ENCODE measurements at places on chromosomes 6 and 20.
A peak's percentile ranks its signal among the peaks of the same experiment; 100 is the strongest.

DNA sequence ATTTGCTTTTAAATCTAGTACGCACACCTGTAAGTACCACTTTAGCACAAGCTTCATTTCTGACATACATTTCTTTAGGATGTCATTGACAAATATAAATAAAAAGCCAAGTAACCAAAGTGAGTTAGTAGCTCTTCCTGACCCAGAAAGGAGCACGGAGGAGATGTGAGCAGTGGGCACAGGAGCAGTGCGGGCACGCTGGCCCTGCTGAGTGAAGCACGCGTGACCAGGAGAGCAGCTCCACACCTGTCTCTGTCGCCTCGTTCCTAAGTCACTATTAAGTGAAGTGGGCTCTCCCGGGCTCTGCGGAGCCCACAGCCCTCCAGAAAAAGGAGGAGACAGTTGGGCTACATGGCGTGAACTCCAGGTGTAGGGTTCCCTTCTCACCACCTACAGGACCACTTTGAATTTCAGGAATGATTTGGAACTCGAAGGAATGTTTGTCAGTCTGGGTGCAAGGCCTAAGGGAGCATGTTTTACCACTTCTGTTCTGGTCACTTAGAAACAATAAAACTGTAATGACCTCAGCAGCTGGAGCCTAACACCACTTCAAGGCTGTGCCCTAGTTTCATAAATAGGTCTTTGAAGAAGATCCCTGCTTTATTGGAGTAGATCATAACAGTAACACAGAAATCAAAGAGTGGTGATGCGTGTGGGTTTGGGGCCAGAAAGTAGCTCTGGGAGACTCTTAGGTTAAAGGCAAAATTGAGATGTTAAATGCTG lies 95.9 kb downstream of the FAM120B start:
- DNase-seq, result no peak

DNA sequence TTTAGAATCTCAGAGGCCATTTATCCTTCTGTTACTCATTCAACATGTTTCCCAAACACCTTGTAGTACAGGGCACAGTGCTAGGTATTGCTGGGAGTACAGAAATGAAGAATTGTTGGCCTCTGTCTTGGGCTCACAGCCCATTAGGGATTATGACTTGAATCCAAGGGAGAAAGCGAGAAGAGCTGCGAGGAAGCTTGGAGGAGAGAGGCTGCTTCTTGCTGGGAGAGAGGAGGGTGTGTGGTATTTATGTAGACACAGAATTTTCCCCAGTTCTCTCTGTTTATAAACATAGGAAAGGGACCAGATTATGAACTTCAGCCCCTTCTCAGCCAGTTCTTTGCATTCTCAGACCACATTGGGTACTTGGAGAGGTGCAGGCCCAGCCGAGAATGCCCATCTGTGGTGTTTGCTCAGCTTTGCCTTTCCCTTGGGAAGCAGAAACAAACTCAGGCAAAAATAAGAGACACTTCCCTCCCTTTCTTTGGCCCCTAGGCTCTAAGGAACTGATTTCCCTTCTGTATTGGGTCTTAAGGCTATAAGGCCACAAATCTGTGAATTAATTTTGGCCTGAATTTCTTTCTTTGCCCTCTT lies 17.9 kb downstream of the CHMP4B start:
- DNase-seq, result no peak

- no peak for DNase-seq
Measured at GRCh38 chr6:2632976-2633584, 117.6 kb downstream of the MYLK4 start.

DNA sequence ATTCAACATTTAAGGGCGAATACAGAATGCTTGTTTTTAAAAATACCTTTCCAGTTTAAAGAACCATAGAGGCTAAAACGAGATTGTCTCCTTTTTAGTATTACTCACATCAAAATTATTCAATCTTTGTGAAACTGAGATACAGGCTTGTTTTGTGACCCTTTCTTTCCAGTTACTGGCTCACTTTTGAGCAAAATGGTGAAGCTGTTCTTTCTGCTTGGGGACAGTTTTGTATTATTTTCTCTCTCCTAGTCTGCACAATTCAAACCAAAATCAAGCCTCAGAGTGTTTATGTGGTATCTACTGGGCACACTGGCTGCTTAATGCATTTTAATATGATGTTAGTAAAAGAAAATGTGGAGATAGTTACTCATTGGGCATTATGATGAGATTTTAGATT lies 36.5 kb downstream of the HIVEP1 start:
- DNase-seq, result no peak

GRCh38 chr20:52313341-52313963 lies 121.9 kb upstream of the ZFP64 start:
- DNase-seq, result no peak

GRCh38 chr6:21616005-21616404 lies 22.5 kb downstream of the SOX4 start:
- no peak for DNase-seq

GRCh38 chr6:128071212-128071611 lies 170.4 kb upstream of the THEMIS start:
- DNase-seq, result no peak

- no peak for DNase-seq
Measured at GRCh38 chr20:43923322-43923721, 8.7 kb downstream of the TOX2 start.

DNA sequence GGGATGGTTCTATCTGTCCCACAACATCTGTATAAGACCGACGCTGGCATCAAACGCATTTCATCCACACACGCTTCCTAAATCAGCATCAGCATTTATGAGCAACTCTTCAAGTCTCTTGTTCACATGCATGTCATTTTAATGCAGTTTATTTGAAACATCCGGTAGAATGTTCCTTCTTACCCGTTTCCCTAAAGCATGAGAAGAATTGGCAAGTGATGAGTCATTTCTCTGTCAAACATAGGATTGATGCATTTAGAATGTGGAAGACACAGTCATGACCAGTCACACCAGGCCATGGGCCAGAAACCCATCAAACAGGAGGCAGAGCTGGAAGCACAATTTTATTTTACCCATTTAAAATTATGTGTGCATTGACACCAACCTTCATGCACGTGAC lies 122.8 kb downstream of the UST start:
- no peak for DNase-seq

DNA sequence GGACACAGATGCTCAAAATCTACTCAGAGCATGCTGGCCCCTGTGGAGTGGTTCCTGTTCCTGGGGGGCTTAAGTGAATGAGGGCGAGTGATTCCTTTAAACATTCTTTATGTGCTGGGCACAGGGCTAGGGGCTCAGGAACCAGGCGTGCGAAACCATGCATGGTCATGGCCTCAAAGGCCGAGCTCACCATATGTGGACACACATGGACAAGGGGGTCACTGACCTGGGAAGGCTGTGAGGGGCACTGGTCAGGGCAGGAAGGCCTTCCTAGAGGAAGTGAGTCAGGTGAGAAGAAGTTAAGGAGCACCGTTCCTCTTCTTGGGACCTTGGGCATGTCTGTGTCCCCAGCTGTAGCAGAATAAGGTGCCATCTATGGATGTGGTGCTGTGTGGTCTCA lies 74.6 kb upstream of the BHLHE23 start:
- no peak for DNase-seq

DNA sequence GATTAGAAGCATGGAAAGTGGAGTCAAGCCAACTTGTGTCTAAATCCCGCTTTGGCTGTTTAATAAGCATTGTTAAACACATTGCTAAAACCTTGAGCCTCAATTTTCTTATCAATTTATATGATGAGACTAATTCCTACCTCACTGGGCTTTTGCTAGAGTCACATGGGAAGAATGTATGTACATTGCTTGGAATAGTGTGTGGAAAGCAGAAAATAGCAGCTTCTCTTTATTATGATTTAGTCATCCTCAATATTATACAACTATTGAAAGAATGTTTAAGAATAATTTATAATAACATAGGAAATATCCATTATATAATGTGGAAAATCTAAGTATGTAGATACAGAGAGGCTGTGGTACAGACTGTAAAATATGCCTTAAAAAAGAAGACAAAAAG lies 313.0 kb upstream of the CDYL start:
- DNase-seq, result no peak

DNA sequence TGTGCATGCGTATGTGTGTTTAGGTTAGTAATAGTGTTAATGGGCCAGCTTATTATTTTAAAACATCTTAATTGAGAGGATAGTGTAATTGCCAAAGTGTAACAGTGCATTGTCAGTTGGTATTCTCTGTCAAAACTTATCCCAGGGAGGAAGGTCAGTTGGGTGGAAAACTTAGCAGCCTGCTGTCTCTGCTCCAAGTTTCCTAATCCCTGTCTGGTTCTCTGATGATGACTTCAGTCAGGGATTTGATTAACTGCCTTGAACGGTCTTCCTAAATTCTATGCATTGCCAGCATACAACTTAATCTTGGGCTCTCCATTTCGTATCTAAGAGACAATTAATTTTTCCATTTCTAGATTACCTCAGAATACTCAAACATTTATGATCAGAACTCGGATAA lies 51.1 kb downstream of the L3MBTL3 start:
- DNase-seq, result no peak

DNA sequence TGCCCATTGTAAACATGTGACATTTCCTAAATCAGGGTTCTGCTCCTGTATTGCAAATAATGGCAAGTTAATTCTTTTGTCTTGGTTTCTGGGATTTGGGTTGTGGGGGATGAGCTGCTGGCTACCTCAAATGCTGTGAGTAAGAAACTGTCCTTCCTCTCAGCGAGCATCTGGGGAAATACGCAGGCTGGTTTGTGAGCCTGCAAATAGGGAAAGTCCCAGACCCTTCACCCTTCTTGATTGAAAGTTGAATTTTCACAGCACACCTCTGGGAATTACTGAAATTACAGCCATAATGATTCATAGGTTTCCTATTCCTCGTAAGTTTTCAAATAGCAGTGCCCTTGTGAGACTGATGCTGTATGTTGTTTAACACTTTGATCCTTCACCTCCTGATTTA lies 138.1 kb downstream of the TBXT start:
- DNase-seq, result no peak

DNA sequence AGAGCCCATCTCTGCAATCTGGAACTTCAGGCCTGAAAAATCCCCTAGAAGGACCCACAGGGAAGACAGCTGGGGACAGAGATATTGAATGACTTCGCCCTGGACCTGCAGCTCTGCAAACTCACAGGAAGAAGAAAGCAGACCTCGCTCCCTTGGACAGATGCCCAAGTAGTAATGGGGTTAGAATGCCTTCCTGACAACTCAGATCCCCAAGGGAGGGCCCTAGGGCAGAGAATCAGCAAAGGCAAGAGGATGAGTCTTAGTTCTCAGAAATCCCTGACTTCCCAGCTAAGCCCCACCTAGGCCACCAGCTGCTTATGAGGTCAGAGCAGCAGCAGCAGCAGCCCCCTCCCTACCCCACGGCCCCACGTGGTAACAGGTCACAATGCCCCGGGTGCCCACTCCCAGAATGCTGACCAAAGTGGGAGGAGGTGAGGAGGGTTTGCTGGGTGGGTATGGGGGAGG lies at the start of gene C20orf141:
Gene C20orf141, plus strand, starts transcription at position 401 of the 465 bp plus-strand sequence. CDS start 198 bp downstream, outside the sequence.
- no peak for DNase-seq

GRCh38 chr6:13680448-13680968 lies 31.1 kb downstream of the RANBP9 start:
- no peak for DNase-seq

DNA sequence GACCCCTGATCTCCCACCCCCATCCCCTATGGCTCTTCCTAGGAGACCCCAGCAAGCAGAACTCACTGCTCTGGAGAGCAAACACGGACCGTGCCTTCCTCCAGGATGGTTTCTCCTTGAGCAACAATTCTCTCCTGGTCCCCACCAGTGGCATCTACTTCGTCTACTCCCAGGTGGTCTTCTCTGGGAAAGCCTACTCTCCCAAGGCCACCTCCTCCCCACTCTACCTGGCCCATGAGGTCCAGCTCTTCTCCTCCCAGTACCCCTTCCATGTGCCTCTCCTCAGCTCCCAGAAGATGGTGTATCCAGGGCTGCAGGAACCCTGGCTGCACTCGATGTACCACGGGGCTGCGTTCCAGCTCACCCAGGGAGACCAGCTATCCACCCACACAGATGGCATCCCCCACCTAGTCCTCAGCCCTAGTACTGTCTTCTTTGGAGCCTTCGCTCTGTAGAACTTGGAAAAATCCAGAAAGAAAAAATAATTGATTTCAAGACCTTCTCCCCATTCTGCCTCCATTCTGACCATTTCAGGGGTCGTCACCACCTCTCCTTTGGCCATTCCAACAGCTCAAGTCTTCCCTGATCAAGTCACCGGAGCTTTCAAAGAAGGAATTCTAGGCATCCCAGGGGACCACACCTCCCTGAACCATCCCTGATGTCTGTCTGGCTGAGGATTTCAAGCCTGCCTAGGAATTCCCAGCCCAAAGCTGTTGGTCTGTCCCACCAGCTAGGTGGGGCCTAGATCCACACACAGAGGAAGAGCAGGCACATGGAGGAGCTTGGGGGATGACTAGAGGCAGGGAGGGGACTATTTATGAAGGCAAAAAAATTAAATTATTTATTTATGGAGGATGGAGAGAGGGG lies 1.4 kb downstream of the LTA start:
- no peak for DNase-seq

DNA sequence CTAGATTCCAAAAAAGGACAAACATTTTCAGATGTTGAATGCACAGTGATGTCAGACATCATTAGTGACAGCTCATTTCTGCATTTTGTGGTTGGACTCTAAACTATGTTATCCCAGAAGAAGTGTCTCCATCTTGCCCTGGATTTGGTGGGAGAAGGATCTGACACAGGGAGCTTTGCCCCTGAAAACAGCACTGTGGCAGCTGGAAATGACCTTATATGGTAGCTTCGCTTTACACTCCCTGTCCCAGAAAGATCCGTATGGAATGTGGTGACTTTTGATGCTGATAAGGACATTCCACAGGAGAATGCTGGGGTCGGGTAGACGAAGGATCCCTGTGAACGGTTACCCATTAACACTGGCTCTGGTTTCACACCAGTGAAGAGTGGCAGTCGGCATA lies 87.2 kb upstream of the EDN1 start:
- no peak for DNase-seq

- no peak for DNase-seq
Measured at GRCh38 chr20:37922016-37922415, 19.1 kb downstream of the VSTM2L start.

GRCh38 chr6:161359618-161359945 lies 85.7 kb upstream of the AGPAT4 start:
- DNase-seq, result no peak

GRCh38 chr6:159720708-159721107 lies 6.6 kb upstream of the WTAP start:
- DNase-seq, result peak; percentile 66

DNA sequence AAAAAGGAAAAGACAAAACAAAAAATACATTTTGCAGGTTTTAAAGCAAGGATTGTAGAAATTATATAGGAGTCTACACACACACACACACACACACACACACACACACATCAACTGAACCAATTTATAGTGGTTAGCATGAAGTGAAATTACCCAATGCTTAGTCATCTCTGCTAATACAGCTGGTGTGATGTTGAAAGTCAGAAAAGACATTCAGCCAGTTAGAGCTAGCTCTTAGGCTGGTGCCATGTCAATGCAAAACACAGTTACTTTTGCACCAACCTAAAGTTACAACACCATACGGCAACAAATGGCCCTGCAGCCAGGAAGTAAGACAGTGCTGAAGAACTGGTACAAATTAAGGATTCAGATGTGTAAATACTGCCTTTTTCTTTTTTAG lies 15.2 kb downstream of the FAM210B start:
- no peak for DNase-seq

Data from CD4-positive, alpha-beta T cell treated with Interleukin-6 for 4 hours (primary cell).